ENCODE measurements at places on chromosomes 7 and 10.

DNA sequence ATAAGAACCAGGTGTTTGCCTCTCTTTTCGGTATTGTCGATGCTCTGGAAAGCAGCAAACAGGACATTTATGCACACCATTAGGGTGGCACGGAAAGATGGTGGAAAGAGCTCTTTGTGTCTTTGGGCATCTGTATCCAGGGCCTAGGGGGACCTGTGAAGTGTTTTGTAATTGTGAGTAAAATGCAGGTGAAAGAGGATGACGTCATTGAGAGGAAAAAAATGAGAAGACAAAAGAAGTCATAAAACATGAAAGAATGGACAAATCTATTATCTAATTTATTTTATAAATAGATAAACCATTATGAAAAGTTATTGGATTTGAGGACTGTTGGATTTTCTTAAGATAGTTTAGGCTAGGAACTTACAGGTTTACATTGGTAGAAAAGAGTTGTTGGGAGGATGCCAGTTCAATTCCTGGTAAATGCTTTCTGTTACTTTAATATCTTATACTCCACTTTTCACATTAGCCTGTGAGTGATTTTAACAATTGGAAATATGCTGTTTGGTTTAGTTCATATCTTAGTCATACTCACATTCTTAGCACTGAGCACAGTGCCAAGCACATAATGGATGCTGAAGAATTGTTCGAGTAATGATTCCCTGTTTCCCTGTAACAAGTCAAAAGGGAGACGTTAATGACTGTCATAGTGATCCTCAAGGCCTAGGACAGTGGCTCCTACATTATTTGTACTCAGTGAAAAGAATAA lies 62.6 kb downstream of the EXOC4 start:
- DNase-seq, result no peak

DNA sequence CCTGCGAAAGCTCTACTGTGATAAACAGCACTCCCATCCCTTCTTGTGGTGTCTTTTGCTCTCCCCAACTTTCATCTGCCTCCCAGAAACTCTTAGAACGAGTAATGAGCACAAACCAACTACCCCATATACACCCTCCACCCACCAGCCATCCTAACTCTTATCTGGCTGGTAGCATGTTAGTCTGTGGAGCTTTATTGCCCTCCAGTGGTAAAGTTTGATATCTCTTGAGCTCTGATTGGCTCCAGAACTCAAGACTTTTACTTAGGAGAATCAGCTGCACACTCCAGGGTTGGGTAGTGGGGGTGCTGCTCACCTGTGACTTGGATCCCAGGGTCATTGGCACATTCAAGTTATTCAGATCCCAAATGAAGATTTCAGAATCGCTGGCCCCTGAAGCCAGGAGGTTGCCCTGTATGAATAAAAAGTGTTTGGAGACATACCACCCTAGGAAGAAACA lies 10.9 kb downstream of the SEC31B start:
- DNase-seq, result no peak

DNA sequence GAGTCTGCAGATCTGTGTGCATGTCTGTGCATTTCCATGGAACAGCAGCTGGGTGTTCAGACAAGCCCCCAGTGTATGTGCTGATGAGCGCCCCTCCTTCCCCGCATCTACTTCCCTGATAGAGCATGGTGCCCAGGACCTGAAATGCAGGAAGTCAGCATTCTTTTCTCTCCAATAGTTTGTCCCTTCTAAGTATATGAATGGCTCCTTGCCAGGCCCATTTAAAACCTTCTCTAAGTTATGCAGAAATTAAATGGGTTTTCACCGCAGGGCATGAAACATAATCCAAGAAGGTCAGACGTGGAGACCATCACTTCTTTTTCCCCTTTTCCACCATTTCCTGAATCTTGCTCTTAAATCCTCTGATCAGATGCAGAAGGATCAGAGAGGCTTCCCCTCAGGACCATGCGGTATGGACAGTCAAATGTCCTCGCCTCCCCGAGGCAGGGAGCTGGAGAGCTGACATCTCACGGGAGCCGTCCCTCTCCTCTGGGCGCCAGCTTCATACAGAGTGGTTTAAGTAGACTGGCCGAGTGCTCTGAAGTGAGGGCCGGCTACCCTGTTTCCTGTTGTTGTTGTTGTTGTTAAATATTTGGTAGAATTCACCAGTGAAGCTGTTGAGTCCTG lies 155.3 kb downstream of the C10orf105 start:
- DNase-seq, result no peak

- DNase-seq, result no peak
Measured at GRCh38 chr7:22150221-22150620, 204.5 kb upstream of the CDCA7L start.

DNA sequence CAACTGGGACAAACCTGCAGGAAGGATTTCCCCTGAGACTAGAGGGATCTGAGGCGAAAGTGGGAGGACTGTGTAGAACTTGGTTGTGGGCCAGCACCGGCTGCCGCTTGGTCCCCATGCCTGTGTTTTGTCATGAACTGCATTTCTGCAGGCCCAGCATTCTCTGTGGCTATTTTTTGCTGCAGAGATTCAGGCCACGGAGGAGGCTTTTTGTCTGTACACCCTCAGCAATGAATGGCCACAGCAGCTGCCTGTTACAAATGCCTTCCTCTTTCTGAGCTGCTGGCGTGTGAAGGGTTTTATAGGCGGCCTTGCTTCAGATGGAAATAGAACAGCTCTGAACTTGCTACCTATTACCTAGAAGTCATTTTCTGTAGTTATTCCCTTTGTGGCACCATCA lies 164.4 kb downstream of the SH2D4B start:
- DNase-seq, result no peak

- DNase-seq, result no peak
Measured at GRCh38 chr7:18228686-18229085, 201.0 kb upstream of the PRPS1L1 start.

DNA sequence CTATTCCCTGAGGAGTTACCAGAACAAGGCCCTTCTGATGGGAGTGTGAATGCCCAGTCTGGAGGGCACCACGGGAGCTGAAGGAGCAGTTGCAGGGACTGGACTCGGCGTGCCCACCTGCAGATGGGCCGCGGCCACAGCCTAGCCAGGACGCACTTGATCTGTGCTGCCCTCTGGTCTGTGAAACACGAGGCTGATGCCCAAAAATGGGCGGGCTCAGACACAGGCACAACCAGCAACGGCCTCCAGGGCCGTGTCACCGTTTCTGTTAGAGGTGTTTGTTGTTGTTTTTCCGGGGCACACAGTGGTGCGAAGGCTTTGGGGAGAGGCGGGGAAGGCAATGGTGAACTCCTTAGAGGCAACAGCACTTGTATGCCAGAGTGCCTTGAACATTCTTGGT lies 235.8 kb downstream of the DNAJB6 start:
- DNase-seq, result no peak

- DNase-seq, result no peak
Measured at GRCh38 chr10:84306751-84307384, 21.5 kb upstream of the CCSER2 start.
